ENCODE measurements at places on chromosomes 11 and 22.

DNA sequence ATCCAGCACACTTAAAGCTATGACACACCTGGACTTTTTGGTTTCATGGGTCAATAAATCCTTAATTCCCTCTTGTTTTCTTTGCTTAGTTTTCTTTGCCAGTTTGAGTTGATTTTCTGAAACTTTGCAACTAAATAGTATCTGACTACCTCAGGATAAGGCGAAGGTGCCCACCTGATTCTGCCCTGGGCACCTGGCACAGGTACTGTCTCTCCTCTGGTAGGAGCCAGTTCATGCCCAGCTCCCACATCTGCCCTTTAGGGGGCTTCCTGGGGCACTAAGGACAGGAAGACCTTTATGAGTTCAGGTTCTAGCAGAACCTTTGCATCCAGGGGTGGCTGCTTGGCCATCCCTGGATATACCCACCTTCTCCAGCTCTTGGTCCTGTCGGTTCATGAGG, 19.6 kb upstream of the KCNJ11 start:
- no peak for DNase-seq

GRCh38 chr11:12319461-12319951, 57.9 kb upstream of the PARVA start:
- DNase-seq, result no peak

- DNase-seq, result peak; percentile 12
These were observed 223.6 kb downstream of the ADAMTS15 start for GRCh38 chr11:130671801-130672700.

GRCh38 chr11:34926831-34927132, 10.4 kb downstream of the PDHX start:
- DNase-seq, result no peak

- DNase-seq, result no peak
These were observed 40.4 kb upstream of the WEE1 start for GRCh38 chr11:9533058-9533457.

GRCh38 chr11:59158206-59159068, 13.5 kb upstream of the DTX4 start:
- DNase-seq, result peak; percentile 71

DNA sequence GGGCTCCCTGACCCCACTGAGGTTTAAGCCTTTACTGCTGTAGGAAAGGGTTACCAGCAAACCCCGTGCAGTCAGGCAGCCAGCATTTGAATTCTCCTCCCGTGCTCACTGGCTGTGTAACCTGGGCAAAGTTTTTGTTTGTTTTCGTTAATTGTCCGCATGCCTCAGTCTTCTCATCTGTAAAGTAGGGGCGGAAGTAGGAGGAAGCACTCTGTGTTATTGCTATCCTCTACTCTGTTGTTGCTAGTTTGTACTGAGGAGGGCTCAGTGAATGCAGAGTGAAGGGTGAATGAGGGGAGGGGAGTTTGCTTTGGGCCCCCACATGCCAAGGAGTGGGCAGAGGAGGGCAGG, 14.0 kb upstream of the SYT7 start:
- no peak for DNase-seq

DNA sequence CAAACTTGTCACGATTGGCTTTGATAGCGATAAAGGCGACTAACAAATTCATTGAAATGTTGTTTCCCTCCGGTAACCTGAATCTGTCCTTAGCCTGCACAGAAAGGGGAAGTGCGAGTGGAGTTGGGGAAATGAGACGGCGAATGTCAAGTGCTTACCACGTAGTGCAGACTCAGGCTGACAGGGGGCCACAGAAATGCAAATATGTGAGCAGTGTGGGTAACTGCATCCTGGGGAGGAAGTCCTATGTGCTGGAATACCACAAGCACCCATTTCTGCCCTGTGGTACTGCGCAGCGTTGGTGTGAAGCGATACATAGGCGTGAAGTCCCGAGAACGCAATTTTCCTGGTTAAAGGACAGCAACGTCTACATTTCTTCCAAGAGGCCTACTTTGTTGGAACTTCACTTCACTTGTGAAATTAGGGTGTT, 869 bp upstream of the EIF4ENIF1 start:
- DNase-seq, result peak; percentile 67

DNA sequence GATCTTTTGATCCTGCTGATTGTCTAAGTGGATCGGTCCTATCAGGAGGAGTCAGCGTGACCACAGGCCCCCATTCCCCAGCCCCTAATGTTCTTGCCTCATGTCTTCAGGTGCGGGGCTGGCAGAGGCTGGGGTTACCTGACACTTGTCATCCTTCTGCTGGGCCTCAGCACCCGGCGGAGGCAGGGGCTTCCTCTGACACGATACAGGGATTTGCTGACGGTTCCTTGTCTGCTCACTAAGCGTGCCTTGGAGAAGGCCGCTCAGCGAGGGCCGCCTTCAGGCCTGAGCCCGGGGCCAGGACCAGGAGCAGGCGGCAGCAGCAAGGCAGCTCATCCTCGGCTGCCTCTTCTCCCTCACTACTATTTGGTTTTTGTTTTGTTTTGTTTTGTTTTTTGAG, 45.7 kb upstream of the KCNQ1OT1 start:
- DNase-seq, result no peak

GRCh38 chr11:8183111-8183510, 14.3 kb upstream of the RIC3 start:
- DNase-seq, result no peak

DNA sequence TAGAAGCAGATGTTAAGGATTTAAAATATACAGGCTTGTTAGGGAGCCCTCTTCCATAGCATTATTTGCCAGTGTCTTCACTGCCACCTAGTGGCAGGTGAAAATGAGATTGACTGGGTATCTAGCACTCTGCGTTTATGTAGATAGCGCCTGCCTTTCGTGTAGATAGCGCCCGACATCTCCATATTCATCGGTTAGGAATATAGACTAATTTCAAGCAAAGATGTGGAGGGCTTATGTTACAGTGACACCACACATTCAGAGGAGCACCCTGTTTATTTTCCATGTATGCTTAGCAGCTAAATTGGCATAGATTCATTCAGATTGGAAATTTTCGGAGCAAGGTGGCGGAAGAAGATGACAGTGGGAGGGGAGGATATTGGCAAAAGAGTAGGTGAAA, 72.0 kb downstream of the SLC5A12 start:
- DNase-seq, result peak; percentile 63

- DNase-seq, result no peak
These were observed 84.8 kb downstream of the SLC1A2 start for GRCh38 chr11:35334385-35335090.

DNA sequence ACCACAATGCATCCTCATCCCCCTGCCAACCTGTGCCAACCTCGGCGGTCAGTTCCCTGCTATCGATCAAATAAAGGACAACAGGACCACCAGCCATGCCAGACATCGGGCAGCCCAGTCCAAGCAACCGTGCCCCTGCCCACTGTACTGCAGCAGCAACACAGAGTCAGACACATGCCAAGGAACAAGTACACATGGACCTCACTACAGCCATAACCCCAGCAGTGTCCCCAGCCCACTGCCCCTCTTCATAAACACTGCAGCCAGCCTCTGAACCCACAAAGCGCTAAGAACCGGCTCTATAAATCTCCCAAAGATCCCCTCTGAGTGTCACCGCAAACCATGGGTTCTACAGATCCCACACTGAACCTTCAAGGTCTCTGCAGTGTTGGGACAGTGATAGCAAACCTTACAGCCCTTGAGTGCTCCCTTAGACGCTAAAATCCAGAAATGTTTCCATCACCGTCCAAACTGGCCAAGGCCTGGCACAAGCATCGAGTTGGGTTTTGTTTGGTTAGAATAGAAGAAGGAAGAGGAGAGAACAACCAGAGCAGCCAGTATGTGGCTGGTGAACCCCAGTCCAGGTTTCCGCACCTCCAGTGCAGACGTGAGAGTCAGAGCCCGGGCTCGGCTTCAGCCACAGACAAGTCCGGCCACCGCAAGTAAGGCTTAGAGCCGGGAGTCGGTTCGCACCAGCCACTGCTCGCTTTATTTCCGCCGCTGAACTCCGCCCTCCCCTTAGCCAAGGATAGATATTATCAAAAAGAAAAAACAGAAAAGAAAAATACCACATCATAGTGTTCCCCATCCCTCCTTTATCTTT, 7.9 kb downstream of the PAX6 start:
- DNase-seq, result no peak

- DNase-seq, result no peak
These were observed 93.4 kb downstream of the OR5AK2 start for GRCh38 chr11:57082125-57082524.

GRCh38 chr11:94796863-94797262, 28.7 kb downstream of the AMOTL1 start:
- no peak for DNase-seq

GRCh38 chr22:39243439-39244135, 1.2 kb downstream of the PDGFB start:
- peak; percentile 58 for DNase-seq

- DNase-seq, result no peak
These were observed 10.2 kb upstream of the DDB2 start for GRCh38 chr11:47204637-47204989.

DNA sequence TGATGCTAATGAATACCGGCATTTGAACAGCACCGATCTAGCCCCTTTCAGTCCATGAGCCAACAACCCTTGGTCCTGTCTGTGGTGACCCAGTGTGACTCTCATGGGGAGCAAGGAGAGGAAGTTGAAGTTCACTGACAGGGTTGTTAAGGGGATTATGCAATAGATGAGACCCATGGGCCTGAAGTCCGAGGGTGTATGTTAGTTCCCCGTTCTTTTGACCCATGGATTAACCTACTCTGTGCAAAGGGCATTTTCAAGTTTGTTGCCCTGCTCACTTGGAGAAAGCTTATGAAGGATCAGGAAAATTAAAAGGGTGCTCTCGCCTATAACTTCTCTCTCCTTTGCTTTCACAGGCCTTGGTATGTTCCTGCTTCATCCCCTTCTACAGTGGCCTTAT, 4.9 kb downstream of the PNPLA3 start:
- DNase-seq, result no peak

- DNase-seq, result no peak
These were observed 4.6 kb upstream of the ACER3 start for GRCh38 chr11:76856106-76856505.

- no peak for DNase-seq
These were observed 151.9 kb upstream of the NTM start for GRCh38 chr11:131218542-131218941.

- DNase-seq, result no peak
These were observed 1.3 kb downstream of the TRAF6 start for GRCh38 chr11:36508743-36509142.

- peak; percentile 72 for DNase-seq
These were observed 50.4 kb upstream of the SEPTIN5 start for GRCh38 chr22:19663821-19664355.

- DNase-seq, result no peak
These were observed 3.9 kb upstream of the EMID1 start for GRCh38 chr22:29201782-29202181.

DNA sequence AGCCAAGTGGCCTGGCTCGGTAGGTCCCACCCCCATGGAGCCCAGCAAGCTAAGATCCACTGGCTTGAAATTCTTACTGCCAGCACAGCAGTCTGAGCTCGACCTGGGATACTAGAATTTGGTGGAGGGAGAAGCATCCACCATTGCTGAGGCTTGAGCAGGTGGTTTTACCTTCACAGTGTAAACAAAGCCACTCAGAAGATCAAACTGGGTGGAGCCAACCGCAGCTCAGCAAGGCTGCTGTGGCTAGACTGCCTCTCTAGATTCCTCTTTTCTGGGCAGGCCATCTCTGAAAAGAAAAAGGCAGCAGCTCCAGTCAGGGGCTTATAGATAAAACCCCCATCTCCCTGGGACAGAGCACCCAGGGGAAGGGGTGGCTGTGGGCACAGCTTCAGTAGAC, 22.3 kb upstream of the OR5B21 start:
- no peak for DNase-seq

DNA sequence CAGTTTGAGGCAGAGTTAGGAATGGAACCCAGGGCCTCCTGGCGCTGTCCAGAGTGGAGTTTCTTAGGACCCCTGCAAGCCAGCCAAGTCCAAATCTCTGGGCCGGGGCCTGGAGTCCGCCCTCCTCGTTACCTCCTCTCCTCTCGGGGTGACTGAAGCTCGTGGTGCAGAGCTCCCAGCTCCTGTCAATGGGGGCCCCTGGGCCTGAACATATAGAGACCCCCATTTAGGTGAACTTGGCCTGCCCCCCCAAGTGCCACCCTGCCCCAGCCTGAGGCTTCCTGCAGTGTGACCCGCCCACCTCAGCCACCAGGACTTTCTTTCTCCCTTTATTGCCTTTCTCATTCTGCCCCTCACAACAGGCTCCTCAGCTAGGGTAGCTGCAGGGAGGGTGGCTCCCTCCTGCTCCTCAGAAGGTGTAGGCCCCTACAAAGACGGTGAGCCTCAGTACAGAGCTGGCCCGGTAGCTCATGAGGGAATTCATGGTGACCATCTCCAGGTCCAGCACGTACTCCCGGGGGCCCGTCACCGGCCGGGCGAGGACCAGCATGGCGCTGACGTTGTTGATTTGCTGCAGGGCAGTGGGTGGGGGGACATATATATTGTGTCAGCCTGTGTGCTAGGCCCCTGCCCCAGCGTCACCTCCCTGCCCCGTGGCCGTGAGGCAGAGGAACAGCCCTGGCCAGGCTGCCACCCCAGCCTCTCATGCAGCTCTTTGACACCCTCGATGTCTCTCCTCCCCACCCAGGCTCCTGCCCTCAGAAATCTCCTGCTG, 5.9 kb downstream of the EFEMP2 start:
- no peak for DNase-seq

GRCh38 chr22:50177537-50178470, 7.3 kb downstream of the PANX2 start:
- DNase-seq, result no peak

- DNase-seq, result no peak
These were observed 8.7 kb downstream of the CCDC83 start for GRCh38 chr11:85863855-85864254.

- DNase-seq, result no peak
These were observed 36.9 kb upstream of the TMEM123 start for GRCh38 chr11:102489186-102490145.

Measured in urothelium cell line (cell line).